K562 (cell line): ENCODE measurements at places on chromosomes 1 and 21.

DNA sequence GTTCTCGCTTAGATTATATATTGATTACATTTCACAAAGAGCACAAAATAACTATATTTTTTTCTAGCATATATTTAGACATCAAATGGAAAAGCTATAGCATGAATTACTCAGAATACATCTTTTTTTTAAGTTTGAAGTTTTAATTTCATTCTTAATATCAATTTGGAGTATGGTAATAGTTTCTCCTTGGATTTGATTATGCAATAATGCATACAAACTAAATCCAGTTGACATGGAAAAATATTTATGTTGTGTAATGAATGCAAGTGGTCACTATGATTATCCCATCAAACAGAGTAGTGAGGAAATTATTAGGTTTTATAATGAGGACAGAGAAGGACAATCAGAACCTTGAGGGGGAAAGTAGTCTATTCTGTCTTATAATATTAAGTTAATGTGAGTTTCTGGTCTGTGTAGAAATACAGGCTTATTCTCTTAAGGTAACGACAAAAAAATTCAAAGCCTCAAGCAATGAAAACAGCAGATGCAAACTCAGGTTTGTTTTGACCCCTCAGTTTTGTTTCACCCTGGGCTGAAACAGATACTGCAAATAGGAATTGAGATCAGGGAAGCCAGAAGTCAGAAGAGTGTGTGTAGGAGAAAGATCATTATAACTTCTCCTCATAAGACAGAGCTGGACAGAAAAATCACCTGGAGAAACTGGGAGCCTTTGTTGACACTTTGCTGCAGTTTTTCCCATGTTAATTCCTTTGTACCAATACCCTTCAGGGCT lies 23.7 kb downstream of the LRRC8B start:
- no peak for DNase-seq

GRCh38 chr1:207872621-207873020 lies 38.3 kb downstream of the CD34 start:
- DNase-seq = no peak

DNA sequence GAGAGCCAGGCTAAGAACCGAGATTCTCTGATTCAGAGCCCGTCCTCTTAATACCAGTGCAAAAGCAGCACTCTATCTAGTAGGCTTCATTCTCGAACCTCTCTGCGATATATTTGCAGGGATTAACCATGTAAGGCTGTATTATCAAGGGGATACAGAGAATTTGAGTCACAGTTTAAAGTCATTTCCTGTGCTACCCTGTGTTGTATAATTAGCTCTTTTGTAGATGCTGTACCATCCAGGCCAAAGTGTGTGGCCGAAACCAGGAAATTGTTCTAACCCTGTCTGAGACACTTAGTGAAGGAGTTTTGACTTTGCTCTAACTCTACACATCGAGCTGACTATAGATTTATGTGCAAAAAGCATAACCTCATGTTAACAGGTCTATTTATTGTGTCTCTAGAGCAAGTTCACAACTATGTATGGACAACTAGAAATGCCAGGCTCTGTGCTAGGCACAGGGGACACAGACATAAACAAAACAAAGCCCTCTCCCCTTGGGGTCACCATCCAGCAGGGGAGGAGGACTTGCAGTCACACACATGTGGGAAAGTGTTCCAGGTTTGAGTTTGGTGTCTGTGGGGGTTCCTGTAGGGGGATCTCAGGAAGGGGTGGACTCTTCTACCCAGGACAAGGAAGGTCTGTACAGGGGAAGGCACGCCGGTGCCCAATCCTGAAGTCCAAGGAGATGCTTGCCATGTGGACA lies 182.2 kb downstream of the DHRS3 start:
- DNase-seq = no peak

DNA sequence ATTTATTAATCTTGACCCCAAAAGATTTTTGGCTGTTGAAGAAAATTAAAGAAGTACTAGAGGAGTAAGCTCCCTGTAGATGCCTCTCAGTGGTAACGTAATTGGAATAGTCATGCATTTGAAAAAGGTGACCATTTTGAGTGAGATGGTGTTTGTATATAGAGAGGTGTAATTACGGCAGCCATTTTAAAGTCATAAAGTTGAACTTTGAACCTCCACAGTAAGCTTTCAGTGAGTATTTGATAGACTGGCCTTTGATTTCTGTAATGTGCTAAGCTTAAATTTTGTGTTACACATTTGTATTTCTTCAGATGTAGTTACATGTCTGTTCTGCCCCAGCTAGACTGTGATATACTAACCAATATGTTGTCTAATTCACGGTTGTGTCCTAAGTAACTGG lies 21.5 kb upstream of the TMCO2 start:
- no peak for DNase-seq

DNA sequence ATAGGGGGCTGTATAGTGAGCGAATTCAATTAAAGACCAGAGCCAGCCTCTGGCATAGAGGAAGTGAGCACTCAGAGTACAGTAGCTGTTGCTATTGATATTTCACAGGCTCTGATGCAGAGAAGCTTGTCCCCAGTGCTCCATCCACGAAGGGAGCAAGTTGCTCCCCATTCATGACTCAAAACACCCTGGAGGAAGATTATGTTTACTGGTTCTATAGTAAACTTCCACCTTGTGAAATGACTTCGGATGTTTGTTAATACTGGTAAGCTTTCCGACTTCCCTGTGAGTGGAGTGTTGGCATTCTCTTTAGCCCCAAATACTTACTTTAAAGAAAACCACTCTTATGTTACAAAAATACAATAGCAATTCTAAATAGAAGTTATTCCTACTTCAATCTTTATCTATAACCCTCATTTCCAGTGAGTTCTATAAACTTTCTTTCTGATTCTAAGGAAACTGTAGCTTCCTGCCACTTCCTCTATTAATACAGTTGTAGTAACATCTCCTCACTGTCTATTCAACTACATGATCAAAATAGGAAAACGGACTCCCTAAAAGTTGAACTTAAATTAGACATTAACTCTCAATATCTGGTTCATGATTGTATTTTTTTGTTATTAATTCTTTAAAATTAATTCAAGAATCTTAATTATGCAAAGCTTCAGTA lies 46.4 kb downstream of the ZNF281 start:
- DNase-seq = no peak

GRCh38 chr1:16243936-16244649 lies 7.1 kb upstream of the CPLANE2 start:
- DNase-seq = peak; percentile 84

DNA sequence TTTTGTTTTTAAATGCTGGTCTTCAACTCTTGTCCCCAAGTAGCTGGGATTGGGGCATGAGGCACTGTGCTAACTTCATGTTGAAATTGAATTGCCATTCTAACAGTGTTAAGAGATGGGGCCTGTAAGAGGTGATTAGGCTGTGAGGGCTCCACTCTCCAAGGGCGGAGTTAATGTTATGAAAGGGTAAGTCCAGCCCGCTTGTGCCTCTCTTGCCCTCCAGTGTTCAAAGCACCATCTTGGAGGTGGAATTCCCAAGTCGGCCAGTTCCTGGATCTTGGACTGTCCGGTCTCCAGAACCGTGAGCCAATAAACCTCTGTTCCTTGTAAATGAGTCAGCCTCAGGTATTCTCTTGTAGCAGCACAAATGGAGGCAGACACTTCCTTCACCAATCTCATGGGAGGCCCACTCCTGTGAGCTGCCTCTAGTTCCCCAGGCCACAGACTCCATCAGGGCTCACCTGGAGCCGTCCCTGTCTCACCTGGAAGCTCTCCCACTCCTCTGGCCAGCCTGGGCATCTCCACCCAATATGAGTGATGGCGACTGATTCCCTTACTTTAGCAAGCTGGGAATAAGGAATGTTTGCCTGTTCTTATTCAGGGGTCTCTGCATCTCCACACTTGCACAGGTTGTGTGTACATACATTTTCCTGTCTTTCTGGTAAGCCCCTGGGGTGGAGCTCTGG lies 15.5 kb downstream of the IBA57 start:
- DNase-seq = no peak

GRCh38 chr1:230393722-230394121 lies 32.4 kb downstream of the PGBD5 start:
- DNase-seq = no peak

DNA sequence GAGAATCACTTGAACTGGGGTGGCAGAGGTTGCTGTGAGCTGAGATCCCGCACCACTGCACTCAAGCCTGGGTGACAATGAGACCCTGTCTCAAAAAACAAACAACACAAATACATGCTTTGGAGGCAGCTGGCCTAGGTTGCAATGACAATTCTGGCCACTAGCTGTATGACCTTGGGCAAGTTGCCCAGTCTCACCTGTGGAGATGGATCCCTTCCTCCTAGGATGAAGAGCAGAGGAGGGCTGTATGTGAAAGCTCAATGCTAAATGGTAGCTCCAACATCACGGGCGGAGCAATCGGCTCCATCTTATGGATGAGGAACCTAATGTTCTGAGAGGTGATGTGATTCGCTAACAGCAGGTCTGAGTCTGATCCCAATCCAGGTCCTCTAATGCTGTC lies 20.6 kb downstream of the ADORA1 start:
- peak; percentile 45 for DNase-seq

- no peak for DNase-seq
These were observed 23.5 kb downstream of the MIA3 start for GRCh38 chr1:222641269-222641948.

DNA sequence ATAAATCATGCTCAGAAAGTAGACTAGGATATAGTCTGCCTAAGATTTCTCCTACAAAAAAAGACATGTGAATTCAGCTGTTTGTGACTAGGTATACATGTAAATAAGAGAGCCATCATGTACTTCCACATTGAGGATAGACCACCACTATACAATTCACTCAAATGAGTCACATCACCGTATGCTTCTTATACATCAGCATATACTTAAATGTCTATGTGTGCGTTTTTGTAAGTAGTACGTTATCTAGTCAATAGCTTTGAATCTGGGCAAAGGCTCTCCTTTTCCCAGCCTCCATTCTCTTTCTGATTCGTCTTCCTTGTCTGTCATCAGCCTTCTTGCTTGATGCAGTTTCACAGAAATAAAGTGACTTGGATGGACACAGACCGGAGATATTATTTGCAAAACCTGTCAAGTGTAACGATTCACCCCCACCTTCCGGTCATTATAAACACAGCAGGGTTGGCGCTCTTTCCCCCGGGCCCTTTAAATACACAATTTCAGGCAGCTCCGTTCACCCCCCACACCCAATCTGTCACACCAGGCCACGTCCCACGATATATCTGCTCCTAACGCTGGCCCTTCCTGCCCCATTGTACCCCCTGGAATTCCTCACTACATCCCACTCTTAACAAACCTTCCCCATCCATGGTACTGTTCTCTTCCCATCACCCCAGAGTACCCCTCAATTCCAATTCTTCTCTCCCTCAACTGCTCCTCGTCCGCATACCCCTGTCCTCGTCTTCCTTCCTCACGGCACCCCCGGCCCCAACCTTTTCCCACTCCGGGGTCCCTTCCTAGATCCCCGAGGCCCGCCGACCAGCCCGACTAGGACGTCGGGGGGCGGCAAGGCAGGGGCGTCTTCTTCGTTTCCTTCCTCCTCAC lies 636 bp downstream of the VAMP4 start:
- peak; percentile 84 for DNase-seq

DNA sequence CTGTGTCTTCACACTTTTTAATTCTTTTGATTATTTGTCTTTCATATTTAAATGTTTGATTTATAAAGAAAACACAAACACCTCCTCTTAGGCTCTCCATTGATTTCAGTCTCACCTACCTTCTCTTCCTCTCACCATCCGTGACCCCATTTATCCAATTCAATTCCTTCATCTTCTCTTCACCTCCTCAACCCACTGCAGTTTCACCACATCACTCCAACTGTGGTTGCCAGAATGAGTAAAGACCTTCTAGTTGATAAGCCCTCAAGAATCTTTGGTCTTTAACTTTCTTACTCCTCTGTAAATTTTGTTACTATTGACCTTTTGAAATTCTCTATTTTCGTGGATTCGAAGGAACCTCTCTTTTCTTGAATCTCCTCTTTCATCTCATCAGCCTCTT lies 260.7 kb downstream of the CHRM3 start:
- no peak for DNase-seq

DNA sequence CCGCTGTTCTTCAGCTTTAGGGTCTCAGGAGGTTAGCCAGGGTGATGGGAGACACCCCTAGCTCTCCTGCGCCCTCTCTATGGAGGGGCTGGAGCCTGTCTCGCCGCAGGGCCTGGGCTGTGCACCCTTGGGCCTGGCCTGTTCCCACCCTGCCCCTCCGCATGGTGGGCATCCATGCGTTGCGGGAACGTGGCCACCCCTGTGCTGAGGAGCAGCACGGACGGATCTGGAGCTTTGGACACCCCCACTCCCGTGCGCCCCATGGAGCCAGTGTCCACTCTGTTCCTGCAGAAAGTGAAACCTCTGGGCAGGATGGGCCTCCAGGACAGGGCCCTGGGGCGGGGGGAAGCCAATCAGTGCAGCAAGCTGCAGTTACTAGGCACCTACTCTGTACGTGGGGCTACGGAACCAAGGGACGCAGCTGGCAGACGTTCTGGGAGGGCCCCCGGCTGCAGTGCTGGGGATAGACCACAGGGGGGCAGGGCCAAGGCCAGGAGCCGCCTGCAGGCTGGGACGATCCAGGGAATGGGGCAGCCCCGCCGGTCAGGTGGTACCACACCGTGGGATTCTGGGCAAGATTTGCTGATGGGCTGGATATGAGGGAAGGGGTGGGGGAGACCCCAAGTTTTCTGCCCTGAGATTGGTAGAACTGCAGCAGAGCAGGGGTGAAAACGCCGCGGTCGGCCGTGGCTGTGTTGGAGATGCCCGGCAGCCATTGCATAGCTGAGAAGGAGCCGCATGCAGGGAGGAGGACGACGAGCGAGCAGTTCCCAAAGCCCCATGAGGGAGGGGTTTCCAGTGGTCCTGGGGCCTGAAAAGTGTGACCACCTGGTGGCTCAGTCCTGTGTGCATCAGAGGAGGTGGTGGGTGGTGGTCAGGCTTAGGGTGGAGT lies 43.3 kb downstream of the TP73 start:
- DNase-seq = peak; percentile 83

DNA sequence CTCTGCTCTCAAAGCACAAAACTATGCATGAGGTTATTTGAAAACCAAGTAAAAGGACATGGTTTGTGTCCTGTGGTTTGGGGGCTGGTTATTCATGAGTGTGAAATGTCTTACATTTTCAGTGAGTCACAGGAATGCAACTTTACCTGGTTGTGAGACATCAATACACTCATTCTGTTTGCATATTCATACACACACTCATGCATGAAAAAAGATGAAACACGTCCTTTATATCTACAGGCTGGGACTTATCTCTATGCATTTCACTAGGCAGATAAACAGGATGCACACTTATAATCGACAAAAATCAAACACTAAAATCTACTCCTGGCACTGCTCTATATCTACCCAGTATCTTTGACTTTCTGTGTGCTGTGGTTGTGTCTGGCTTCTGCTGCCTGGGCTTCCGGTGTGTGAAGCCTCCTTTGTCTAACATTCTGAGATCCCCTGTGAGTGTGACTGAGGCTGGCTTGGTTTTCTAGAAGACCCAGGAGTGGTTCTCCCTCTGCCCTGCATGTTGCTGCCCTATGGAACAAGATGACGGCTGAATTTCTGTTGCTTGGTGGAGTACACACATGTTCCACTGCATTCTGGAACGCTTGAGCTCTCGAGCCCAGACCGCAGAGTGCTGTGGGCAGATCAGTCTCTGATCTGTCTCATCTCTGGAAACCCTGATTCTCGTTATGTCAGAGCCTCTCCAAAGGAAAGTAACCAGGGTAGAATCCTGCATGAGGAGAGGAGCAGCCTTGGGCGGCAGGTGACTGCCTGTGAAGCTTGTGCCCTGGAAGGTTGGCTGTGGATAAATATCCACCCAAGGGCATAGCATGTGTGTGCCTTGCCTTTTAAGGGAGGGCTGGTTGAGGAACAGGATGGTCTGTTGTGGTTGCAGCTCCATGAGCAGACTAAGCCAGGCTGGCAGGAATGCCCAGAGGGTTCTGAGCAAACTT lies 19.7 kb upstream of the FASLG start:
- DNase-seq = no peak

GRCh38 chr1:171357179-171357578 lies 43.2 kb downstream of the FMO4 start:
- no peak for DNase-seq

- no peak for DNase-seq
These were observed 38.3 kb downstream of the NEXN start for GRCh38 chr1:77926561-77927357.
